ENCODE measurements at places on chromosomes 5 and 9.

DNA sequence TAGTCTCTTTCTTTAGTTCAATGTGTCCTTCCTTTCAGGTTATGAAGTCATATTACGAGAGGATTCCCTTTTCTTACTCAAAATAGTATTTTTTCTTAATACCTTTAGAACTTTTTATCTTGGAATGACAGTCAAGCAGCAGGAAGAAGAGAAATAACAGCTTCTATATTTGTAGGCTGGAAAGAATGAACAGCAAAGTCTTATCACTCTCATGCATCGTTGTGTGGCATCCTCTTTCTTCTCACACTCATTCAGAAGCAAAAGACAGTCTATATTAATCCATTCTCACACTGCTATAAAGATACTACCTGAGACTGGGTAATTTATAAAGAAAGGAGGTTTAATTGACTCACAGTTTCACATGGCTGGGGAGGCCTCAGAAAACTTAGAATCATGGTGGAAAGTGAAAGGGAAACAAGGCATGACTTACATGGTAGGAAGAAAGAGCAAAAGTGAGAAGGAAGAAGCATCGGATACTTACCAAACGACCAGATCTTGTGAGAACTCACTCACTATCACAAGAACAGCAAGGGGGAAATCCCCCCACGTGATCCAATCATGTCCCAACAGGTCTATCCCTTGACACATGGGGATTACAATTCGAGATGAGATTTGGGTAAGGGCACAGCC, 1646.1 kb upstream of the CDH6 start:
- no peak for DNase-seq

DNA sequence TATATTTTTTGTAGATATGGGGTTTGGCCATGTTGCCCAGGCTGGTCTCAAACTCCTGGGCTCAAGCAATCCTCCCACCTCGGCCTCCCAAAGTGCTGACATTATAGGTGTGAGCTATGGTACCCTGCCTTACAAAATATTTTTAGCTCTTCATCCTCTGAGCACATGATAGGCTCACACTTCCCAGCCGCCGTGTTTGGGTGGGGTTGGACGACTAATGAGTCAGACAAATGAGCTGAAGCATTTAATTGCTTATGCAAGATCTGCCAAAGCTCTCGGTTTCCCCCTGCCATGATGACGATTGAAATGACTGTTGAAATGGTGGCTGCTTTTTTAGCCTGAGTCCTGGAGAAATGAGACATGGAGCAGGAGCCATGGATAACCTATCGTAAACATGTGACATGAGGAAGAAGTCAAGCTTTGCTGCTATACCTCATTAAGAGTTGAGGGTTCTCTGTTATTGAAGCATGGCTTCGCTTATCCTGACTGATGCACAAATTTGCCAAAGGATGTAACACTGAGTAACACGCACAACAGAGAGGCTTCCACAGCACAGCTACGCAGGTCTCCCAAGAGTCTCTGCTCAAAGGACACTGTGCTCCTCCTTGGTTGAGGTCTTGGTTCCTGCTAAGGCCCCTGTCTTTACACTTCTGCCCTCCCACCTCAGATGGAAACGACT, 48.2 kb upstream of the GFPT2 start:
- no peak for DNase-seq

- DNase-seq: no peak
Observed at GRCh38 chr5:109611505-109611904, 78.2 kb upstream of the MAN2A1 start.

DNA sequence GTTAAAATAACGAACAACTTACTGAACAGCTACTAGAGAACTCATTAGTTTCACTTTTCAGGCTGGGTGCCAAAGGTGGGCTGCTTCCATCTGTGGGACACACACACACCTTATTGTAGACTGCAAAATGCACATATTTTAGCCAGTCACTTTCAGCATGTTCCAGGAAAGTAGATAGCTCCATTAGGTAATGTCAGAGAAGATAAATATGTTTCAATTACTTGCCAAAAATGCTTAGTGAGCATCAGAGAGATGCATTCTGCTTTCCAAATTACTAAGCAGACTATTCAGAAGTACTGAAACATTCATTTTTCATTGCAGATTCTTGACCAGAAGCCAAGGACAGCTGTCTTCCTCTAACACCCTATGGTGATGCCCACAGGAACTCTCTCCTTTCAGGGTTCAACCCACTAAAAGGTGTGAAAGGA, 56.2 kb upstream of the APC start:
- DNase-seq: no peak

- DNase-seq: no peak
Observed at GRCh38 chr5:45774528-45774927, 78.3 kb upstream of the HCN1 start.

DNA sequence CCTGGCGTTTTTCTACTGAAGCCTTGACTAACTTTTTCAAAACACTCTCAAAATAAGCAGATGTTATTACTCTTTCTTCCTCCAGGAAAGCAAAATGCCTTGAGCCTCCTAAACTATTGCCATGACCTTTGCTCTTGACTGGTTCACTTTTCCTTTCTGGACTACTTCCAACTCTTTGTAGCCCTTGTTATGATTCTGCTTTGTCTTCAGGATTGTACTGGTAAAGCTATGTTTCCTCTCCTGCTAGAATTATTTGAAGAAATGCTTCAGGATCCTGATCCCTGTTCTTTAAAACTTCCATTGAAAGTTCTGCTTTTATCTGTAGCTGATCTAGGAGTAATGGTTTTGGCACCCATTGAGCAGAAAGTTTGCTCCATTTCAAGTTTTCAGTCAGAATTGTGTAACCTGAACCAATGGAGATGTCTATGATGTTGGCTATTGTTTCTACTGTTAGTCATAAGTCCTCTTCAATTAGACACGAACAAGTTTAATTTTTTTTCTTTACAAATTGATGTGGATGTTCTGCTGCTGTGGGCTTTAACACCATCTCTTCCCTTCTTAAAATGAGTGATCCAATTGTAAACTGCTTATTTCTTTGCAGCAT, 1356.4 kb downstream of the EFNA5 start:
- DNase-seq: no peak

- no peak for DNase-seq
Observed at GRCh38 chr5:9015937-9016270, 530.0 kb downstream of the SEMA5A start.

DNA sequence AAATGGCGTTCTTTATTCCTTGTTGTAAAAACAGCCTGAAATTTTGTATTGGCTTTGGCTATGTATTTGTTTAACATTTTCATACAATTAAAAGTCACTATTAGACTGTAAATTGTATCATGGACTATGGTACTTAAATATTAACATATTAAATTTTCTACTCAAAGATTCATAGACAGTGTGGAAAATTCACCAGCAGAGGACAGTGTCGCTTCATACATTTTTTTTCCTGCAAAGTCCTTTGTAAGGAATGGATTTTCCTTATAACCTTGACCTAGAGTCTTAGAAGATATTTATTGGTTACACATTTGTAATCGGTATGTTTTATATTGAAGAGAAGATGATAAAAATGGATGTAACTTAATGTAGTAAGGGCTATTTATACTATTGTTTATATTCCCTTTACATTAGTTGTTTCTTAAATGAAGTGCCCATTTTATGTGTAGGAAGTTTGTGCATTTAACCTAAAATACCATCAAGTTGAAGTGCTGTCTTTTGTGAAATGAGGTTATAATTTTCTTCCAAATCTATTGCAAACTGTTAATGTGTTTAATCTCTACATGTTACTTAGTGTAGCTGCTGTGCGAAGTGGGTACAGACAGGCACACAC, 150.1 kb downstream of the KDM4C start:
- no peak for DNase-seq

DNA sequence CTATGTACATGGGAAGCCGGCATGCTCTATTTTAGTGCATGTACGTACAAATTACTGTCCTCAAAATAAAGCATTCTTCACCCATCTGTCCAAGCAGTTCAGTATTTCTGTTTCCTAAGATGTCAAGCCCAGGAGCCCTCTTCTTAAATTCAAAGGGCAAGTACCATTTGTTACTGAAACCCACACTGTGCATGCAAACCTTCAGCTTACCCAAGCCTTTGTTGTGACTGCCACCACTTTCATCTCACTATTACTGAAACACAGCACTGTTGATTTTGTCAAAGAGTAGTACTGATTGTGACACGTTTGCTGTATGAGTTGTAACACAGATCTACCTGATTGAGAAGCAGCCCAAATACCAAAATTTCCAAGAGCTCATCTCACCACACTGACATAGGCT, 390.4 kb upstream of the IZUMO3 start:
- no peak for DNase-seq

- no peak for DNase-seq
Observed at GRCh38 chr9:108056805-108057386, 567.3 kb upstream of the KLF4 start.

DNA sequence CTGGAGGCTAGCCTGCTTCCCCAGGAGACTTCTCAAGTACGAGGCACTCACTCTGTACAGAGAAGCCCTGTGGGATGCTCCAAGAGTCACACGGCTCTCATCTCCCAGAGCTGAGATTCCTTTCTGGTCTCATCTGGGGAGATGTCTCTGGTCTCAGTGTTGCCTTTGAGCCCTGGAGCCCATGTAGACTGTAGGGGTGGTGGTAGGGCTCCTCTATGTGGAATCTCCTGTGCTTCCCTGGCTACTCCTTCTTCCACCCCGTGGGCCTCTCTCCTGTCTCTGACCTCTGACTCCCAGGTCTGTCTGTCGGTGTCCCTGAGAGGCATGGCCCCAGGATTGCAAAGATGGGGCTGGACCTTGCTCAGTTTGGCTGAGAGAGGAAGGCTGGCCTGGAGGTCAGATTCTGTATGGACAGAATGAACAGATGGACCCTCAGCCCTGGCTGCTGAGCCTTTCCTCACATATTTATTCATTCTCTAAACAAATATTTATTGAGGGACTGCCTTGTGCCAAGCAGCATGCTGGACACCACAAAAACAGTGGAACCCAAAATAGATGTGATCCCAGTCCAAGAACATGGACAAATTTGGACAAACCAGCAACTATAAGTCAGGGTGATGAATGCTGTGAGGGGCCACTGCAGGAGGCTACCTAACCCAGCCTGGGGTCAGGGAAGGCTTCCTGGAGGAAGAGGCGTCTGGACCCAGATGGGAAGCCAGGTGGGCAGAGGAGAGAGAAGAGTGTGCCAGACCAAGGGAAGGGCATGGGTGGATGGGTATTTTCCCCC, 2.6 kb downstream of the CCL19 start:
- no peak for DNase-seq

GRCh38 chr5:148853868-148854267, 27.5 kb downstream of the ADRB2 start:
- peak; percentile 46 for DNase-seq

DNA sequence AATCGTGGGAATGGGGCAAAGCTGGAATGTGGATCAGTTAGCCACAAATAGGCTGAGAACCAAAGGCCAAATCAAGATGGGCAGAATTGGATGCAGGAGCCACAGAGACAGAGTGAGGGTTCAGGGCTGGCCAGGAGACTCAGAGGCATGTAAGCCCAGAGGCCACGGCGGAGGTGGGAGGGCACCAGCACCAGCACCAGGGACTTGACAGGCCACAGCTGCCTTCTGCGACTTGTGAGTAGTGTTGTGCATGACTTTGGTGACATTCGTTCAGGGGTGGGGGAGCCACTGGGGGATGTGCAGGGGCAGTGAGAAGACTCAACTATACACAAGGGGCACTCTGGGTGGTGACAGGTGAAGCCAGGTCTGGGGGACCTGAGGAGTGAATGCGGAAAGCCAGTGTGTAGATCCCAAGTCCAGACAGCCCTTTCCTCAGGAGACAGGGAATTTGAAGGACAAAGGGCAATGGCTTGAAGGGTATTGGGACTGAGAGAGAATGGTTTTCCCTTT, 53.2 kb downstream of the TMOD1 start:
- DNase-seq: no peak

DNA sequence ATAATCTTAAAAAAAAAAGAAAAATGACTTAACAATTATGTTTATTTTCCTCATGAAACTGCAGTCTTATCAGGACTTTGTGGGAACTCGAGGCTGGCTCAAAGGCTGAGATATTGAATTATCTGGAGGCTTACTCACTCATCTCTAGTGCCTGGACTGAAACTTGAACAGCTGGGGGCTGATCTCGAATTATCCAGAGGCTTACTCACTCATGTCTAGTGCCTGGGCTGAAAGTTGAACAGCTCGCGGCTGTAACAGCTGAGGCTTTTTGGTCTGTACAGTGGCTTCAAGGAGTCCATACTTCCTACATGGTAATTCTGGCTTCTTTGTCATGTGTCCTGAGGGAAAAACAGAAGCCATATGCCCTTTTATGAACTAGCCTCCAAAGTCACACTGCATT, 371.9 kb downstream of the CETN3 start:
- no peak for DNase-seq

DNA sequence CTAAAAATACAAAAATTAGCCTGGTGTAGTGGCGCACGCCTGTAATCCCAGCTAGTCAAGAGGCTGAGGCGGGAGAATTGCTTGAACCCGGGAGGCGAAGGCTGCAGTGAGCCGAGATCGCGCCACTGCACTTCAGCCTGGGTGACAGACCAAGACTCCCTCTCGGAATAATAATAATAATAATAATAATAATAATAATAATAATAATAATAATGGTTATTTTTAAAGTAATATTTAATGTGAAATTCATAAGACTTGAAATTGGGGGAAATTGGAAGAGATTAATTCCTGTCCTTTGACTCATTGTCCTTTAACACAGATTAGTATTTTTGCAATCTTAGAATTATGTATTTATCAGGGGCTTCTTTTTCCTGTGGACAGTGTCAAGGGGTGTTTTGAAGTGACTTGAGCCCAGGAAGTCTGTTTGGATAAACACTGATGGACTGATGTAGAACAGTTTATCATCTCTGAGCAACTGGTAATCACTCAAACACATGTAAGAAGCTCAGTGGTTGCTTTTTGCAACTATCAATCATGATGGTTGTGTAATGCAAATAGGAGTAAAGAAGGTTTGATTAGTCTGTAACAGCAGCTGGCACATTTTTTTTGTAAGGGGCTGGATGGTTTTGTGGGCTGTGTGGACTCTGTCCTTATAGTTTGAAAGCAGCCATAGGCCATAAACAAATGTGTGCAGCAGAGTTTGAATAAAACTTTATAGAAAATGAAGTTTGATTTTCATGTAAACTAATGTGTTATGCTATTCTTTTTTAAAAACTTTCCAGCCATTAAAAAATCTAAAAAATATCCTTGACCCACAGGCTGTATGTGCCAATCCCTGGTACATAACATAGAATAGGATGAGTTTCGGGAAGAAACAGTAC, 93.5 kb downstream of the F2RL2 start:
- no peak for DNase-seq

GRCh38 chr5:169063316-169063953, 237.5 kb downstream of the SLIT3 start:
- DNase-seq: no peak

- DNase-seq: no peak
Observed at GRCh38 chr9:101025940-101026339, 2.6 kb upstream of the PLPPR1 start.

GRCh38 chr5:81068635-81069034, 108.5 kb downstream of the RASGRF2 start:
- DNase-seq: no peak

GRCh38 chr5:1930880-1931603, 48.3 kb upstream of the IRX4 start:
- no peak for DNase-seq

GRCh38 chr9:68898781-68899439, 115.0 kb downstream of the PRKACG start:
- no peak for DNase-seq

All from CD4-positive, alpha-beta T cell (primary cell).